Kidney glomerular epithelial cell (primary cell): ENCODE measurements at places on chromosomes 7 and 10.

DNA sequence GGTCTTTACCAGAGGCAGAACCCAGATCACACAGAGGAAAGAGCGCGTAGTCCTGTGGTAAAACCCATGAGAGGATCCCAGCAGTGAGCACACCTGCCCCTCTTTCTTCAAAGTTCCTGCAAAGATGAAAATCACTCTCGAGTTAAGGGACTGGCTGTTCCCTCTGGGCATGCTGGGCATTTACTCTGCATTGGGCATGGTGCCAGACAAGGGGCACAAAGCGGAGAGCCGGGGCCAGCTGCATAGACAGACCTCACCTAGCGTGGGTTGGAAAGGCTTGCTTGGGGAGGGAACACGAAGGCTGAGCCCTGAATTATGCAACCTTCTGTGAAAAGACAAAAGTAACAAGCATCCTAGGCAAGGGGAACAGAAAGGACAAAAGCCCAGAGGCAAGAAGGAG, 120.0 kb upstream of the TCERG1L start:
- no peak for DNase-seq

GRCh38 chr10:24485304-24485703, 238.4 kb downstream of the ARHGAP21 start:
- DNase-seq, result no peak

DNA sequence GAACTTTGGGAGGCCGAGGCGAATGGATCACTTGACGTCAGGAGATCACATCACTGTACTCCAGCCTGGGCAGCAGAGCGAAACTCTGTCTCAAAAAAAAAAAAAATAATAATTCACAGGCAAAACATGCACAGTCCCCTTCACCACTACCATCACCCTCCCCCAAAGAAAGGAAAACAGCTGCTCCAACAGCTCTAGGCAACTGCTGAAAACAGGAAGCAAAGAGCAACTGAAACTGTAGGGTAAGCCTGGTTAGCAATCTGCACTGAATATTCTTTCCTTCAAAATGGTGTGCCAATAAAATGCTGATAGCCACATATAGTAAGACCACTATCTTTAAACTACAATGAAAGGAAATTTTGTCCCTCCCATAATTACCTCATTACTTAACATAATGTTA, 11.8 kb downstream of the NT5C2 start:
- DNase-seq, result no peak

DNA sequence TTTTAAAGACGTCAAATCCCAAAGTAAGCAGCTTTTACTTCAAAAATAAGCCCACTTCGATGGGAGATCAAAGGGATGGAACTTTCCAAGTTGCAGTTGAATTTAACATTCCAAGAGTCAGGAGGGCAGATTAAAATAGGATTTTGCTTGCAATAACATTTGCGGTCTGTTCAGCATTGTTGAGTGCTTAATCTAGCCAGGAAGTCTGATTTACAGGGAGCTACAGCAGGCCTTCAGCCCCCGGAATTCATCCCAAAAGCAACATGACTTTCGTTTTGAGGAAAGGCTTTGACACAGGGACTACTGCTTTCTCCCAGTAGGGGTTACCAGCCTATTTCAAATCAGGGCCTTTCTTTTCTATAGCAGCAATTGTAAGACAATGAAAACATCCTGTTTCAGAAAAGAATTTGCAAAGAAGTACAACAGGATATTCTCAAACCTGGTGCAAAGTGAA, 279.6 kb upstream of the PITRM1 start:
- DNase-seq, result peak; percentile 91

DNA sequence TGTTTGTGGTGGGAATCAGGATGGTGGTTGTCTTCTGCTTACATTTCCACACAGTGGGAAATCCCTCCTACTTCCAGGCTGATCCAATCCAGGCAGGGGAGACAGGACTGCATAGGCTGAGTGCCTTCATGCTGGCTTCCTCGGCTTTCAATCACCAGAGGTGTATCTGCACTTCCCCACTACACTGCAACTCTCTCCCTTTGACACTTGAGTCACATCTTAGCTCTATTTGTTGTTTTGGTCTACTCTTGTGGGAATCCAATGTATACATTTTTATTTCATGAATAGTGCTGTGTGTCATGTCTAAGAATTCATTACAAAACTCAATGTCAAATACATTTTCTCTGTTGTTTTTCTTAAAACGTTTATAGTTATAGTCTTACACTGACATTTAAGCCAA, 735.6 kb downstream of the XPNPEP1 start:
- DNase-seq, result no peak

DNA sequence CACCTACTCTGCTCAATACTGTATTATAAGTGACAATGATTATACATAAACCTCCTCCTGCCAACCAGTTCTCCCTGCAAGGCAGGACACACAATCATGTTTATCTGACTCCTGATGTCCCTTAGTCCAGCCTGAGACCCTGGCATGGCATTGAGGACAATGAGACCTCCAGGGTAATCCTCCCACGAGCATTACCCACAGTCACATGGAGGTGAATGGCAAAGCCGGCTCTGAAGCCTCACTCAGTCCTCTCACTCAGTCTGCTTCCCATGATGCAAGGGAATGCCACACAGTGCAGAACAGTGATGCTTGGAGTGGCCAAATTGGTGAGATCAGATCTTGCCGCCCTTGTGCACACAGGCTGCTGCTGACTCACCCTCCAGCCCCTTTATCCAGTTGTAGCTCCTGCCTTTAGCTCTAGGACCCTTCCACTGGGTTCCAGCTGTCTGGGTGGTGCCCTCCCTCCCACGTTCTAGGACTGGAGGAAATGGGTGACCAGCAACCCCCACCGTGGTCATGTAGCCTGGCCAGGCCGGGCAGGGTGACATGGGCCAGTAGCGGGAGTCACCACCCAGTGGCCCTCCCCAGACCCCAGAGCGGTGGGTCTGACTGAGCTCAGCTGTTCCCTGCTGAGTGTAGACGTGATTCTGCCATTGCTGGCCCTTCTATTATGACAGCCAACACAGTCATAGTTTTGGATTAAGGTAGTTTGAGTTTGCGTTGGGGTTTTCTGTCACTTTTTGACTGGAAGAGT, 5.5 kb upstream of the ADCY1 start:
- DNase-seq, result no peak

DNA sequence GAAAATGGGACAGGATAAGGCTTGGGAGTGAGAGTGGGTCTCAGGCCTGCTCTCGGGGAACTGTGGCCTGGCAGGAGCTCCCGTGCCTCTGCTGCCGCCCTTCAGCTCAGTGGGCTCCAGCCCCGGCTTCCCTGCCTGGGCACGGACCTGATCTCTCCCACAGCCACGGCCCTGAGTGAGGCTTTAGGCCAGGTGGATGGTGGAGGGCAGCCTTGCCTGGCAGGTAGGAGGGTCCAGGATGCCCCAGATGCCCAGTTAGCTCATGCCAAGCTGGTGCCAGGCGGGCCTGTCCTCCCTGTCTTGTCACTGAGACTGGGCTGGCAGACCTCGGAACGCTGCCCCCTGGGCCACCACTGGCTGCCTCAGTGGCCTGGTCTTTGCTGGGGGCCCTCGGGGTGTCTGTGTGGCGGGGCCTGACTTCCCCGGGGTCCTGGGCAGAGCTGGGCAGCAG, 116.6 kb downstream of the INPP5A start:
- DNase-seq, result no peak

GRCh38 chr7:27299861-27300260, 57.3 kb downstream of the EVX1 start:
- DNase-seq, result no peak

GRCh38 chr7:30286749-30287148, 2.4 kb downstream of the ZNRF2 start:
- no peak for DNase-seq

GRCh38 chr7:141441837-141442627, 109.2 kb upstream of the AGK start:
- DNase-seq, result no peak
